ENCODE measurements at places on chromosomes 11 and 22.
A peak's percentile ranks its signal among the peaks of the same experiment; 100 is the strongest.

DNA sequence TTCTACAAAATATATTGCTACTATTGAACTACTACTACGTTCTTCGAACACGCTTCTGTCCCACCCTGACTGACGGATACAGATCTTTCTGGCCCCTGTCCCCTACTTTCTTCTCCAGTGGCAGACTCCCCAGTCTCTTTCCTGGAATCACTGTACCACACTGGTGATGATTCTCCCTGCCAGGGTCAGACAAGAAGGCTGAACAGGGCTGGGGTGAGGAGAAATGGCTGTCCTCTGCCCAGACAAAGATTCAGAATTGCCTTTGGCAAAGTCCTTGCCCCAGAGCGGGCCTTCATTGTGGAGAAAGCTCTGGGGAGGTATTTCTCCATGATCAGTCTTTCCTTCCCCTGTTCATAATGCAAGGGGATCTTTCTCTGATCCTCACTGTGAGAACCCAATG, 1417.1 kb downstream of the BRD1 start:
- no peak for DNase-seq

DNA sequence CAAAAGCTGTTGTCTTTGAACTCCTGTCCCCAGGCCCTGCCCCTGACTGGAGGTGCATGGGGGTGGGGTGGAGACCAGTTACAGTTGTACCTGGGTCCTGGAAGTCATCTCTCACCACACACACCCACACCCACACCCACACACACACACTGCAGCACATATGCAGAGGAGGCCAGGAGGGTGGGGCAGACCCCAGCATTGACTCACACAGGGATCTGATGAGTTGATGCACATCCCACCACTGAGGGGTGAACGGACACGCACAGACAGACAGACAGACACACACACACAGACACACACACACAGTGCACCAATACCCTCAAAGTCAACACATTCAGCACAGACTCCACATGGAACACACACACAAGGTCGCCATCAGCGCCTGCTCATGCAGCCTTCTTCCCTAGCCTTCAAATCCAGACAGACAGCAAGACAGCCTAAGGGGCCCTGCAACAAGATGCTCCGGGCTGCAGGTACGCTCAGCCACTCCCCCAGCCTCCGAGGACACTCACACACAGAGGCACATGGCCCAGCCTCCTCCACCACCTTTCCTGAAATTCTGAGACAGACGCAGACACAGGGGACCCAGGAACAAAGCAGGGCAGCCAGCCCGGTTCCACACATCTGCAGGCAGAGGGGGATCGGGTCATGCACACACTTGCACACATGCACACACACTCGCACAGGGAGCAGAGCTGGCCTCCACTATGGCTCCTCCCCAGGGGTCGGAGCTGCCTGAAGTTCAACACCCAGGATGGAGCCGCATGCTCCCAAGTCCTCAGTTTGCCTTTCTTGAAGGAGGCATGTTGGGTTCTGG, 26.5 kb downstream of the SYT7 start:
- no peak for DNase-seq

DNA sequence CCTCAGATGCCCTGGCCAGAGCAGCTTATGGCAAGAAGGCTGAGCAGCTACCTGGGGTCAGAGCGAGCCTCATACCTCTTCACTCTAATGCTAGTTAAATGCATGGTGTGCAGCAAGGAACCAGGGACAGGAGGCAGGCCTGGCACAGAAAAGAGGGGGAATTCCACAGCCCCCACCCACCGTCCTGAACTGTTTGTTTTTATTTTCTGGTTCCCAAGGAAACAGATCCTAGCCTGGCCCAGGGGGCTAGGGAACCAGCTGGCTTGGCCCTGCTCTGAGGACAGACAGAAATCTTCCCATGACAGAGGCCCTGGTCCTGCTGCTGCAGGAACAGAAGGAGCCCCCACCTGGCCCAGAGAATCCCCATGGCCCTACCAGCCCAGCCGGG, 40.4 kb downstream of the SLCO2B1 start:
- DNase-seq = no peak

- peak; percentile 83 for DNase-seq
These were observed 24.8 kb downstream of the APOL1 start for GRCh38 chr22:36277482-36278291.

DNA sequence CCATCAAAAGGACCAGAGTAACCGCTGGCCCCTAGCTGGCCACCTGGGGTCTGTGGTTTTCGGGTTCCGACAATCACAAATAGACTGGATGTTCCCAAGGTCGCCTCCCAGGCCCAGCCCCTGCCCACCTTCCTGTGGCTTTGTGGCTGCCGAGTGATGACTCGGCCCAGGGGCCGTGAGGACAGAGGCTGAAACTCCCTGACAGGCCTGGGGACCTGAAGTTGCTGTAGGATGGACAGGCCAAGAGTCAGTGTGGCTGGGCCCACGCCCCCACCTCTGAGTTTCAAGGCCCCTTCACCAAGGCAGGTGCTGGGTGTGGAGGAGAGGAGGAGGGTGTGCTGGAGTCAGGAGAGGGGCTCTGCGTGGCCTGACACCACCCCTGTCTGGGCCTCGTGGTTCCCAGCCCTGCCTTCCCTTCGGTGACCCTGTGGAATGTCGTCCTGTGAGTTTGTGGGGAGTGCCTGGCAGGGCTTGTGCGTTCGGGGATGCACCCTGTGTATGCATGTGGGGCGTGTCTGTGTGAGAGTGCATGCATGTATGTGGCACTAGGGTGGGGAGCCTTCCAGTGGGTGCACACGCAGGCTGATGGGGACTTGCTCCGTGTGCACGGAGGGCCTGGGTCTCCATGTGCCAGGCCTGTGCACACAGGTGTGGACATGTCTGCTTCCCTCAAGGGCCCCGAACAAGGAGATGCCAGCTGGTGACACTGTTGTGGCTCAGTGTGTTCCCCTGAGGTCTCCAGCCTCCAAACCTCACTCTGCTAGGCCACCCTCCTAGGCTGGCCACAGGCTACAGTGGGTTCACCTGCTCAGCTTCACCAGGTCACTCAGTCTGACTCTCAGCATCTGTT, 8.4 kb upstream of the MGAT3 start:
- DNase-seq = no peak

- DNase-seq = no peak
These were observed 217.9 kb upstream of the MTNR1B start for GRCh38 chr11:92751594-92751993.

DNA sequence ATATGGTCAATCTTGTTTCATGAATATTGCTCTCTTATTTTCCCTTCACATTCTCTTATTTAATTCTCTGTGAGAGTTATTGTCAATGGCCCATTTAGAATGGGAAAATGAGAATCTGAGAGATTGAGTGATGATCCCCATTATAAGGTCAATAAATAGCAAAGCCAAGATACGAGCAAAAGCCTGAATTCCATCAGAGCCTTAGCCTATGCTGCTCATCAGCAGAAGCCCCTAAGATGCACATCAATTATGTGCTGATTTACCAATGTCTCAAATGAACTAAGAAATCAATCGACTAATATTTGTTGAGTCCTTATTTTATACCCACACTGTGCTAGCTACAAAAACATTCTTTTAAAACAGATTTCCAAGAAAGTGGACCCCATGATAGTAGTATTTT, 330.8 kb upstream of the DDI1 start:
- no peak for DNase-seq

- DNase-seq = no peak
These were observed 12.1 kb downstream of the CCDC81 start for GRCh38 chr11:86386746-86387145.

DNA sequence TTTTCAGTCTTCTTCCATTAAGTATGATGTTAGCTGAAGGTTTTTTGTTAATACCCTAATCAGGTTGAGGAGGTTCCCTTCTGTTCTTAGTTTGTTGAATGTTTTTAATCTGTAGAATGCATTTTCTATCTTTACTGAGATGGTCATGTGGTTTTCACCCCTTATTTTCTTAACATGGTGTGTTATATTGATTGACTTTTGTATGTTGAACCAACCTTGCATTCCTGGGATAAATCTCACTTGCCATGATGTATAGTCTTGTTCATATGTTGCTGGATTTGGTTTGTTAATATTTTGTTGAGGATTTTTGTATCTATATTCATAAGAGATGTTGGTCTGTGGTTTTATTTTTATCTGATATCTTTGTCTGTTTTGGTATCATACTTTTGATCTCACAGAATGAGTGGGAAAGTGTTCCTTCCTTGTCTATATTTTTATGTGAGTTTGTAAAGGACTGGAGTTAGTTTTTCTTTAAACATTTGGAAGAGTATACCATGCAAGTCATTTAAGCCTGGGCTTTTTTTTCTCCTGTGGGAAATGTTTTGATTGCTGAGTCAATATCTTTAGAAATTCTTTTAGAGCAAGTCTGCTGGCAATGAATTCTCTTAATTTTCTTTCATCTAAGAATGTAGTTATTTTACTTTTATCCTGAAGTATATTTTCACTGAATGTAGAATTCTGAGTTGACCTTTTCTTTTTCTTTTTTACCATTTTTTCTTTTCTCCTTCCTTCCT, 5.5 kb upstream of the P4HA3 start:
- no peak for DNase-seq

DNA sequence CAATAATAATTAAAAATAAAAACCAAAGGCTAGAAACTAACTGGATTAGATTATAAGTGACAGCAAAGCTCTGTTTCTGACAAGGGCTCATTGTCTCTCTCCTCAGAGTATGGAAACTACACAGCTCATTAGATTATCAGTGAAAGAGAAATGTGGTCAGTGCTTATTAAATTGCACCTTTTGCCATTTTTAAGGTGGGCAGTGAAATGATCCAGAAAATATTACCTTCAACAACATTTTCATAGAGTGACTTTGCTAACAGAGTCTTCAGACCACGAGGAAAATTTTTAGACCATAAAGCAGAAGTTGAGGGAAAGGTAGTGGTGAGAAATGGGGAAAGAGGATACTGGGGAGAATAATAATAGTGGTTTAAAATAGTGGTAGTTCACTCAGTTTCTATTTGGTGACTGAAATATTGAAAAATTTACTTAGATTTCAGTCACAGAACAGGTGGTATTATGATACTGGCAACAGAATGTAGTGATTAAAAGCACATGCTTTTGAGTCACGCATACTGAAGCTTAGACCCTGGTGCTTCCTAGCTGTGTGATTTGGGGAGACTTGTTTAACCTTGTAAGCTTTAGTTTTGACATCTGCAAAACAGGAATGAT, 684.0 kb upstream of the CCDC90B start:
- DNase-seq = no peak

- peak; percentile 61 for DNase-seq
These were observed 8.2 kb downstream of the CBX7 start for GRCh38 chr22:39144101-39144767.

DNA sequence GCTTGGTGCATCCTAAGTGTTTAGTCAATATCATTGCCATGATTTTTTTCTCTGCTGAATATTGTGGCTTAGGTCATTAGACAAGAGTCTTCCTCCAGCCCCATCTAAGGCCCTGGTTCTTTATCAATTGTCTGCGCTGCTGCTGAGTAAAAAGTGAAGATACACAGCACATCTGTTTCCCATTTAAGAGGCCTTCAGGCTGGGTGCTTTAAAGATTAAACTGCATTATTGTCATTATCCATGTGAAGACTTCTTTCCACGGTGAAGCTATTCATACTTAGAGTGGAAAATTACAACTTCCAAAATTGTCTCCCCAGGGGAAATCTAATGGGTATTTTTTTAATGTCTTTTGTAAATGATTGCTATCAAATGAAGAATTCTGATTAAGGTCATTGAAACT, 719.8 kb upstream of the LRRC4C start:
- DNase-seq = no peak

DNA sequence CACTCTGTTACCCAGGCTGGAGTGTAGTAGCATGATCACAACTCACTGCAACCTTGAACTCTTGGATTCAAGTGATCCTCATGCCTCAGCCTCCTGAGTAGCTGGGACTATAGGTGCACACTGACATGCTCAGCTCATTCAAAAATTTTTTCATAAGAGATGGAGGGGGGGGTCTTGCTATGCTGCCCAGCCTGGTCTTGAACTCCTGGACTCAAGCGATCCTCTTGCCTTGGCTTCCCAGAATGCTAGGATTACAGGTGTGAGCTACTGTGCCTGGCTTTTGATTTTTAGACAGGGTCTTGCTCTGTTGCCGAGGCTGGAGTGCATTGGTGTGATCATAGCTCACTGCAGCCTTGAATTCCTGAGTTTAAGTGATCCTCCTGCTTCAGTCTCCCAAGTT, 14.0 kb downstream of the PRAME start:
- no peak for DNase-seq

- DNase-seq = no peak
These were observed 10.5 kb upstream of the TTLL12 start for GRCh38 chr22:43197271-43197941.

DNA sequence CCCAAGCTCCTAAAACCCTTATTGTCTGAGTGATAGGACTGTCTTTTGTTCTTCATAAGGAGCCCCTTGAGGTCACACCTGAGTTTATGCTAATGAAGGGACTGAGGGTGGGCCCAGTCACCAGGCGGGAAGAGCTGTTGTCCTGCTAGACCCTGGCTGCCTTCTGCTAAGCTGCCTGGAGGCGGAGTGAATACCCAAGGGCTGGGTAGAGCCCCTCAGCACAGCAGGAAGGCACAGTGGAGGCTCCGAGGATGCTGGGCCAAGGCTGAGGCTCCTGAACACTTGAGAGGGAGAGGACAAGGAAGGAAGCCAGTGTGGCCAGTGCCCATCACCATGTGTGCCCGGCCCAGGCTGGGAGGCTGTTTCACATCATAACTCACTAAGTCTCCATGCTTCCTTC, 4.8 kb upstream of the PHF21B start:
- DNase-seq = no peak

GRCh38 chr11:58613228-58613627, 9.2 kb upstream of the CNTF start:
- DNase-seq = no peak

DNA sequence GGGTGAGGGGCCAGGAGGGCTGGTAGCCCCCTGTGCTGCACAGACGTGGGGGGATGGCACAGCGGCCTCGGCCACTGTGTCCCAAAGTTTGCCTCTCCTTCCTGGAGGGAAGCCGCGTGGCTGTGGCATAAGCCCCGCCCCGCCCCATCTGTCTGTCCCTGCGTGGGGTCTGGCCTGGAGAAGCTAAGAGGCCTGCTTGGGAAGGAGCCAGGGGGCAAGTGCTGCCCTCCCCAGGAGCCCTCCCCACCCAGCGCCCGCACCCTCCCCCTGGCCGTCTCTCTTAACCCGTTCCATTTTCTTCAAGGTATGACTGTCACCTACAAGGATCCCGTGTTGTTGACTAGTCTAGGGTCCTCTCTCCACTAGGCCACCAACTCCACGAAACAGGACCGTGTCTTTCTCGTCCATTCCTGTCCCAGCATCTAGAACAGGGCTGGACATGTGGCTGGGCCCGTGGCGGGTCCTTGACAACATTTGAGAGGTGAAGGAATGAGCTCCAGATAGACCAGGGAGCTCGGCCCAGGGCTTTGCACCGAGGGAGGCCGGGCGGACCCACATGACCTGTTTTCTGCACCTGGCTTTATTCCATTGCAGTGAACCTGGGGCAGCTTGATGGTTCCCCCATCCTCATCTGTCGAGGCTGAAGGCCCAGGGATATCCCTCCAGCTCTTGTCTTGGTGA, 428.0 kb downstream of the TBC1D22A start:
- no peak for DNase-seq
